ENCODE measurements at places on chromosomes 11 and 22.

- DNase-seq, result no peak
Observed at GRCh38 chr11:88555829-88556202, 218.3 kb upstream of the CTSC start.

DNA sequence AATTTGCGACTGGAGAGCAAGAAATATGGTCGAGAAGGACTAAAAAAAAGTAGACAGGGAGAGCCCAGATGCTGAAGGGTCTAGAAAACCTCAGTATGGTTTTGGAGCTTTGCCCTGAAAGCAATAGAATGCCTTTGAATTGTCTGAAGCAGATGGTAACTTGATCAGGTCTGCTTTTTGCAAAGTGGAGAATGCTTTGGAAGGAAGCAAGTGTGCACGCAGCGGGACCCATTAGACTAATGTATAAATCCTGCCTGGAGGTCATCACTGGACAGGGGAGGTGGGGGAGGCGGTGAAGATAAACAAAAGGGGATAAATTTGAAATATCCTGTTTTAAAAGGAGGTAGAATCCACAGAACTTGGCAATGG, 757 bp upstream of the HINFP start:
- no peak for DNase-seq

- DNase-seq, result no peak
Observed at GRCh38 chr11:134355656-134356055, 23.9 kb downstream of the GLB1L2 start.

GRCh38 chr11:130519128-130519932, 70.9 kb downstream of the ADAMTS15 start:
- no peak for DNase-seq

DNA sequence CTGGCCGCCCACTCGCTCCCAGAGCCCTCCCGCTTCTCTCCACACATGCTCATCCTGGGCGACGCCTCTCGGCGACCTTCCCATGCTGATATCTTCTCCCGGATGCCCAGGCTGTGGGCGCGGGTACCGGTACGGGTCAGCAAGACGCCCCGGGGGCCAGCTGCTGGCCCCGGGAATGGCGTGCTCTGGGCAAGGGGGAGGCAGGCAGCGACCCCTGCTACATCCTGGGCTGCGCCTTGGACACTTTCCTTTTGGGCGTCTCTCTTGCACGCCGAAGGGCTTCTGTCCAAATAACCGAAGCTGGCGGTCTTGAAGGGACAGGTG, 48.1 kb downstream of the RPL27A start:
- DNase-seq, result no peak

- peak; percentile 66 for DNase-seq
Observed at GRCh38 chr22:24181088-24181995, at the start of gene SUSD2. Gene SUSD2, plus strand, starts transcription at chr22:24181487. Its CDS starts 33 bp downstream, at chr22:24181520.

DNA sequence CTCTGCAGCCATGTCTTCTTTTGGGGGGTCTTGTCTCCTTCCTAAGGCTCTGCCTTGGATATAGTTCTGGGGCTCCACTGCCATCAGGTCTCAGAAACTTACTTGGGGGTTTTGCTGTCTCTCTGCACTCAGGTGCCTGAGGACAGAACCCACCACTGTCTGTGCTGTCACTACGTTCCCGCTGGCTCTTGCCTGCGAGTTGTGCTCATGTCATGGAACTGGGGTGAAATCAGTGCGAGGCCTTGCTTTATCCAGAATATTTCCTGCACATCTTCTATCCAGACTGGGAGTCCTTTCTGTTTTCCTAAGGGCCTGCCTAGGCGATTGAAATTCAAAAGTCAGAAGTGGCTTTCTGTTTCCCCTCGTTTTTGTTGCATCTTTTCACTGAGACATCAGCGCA, 6.6 kb upstream of the USP2 start:
- DNase-seq, result no peak

GRCh38 chr11:3086671-3087150, 29.5 kb upstream of the CARS1 start:
- DNase-seq, result peak; percentile 24

Data from Right ventricle myocardium superior (tissue), 1 donor.